ENCODE measurements at places on chromosomes 13 and 19.

GRCh38 chr13:45851956-45852355, 403 bp upstream of the SIAH3 start:
- no peak for DNase-seq

DNA sequence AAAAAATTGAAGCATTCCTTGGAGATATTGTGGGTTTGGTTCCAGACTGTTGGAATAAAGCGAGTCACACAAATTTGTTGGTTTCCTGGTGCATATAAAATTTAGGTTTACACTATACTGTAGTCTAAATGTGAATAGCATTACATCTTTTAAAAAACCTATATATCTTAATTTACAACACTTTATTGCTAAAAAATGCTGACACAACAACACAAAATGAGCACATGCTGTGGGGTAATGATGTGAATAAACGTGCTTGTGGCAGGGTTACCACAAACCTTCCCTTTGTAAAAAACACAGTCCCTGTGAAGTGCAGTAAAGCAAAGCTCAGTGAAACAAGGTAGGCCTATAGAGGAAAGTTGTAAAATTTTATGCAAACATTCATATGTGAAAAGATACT, 27.7 kb downstream of the MPHOSPH8 start:
- no peak for DNase-seq

GRCh38 chr19:29417048-29417447, 108.7 kb upstream of the VSTM2B start:
- no peak for DNase-seq

GRCh38 chr13:33997574-33997973, 179.6 kb downstream of the RFC3 start:
- no peak for DNase-seq

- DNase-seq = no peak
These were observed 38.5 kb upstream of the MAB21L1 start for GRCh38 chr13:35514801-35515502.
